ENCODE measurements at places on chromosomes 11 and 22.
A peak's percentile ranks its signal among the peaks of the same experiment; 100 is the strongest.

- DNase-seq = no peak
Observed at GRCh38 chr22:45235101-45235777, 5.5 kb downstream of the KIAA0930 start.

GRCh38 chr11:472816-473215, 22.7 kb downstream of the PTDSS2 start:
- DNase-seq = no peak

DNA sequence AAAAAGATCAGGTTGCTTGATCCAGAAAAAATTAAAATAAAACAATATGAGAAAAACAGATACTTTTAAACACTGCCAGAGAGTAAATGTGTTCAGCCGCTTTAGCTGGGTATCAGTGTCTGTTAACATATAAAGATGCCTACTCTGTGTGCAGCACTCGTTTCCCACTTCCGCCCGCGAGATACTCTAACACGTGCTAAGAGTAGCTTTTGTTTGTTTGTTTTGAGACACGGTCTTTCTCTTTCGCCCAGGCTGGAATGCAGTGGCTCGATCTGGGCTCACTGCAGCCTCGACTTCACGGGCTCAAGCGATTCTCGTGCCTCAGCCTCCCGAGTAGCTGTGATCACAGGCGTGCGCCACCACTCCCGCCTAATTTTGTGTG, 531 bp upstream of the MEN1 start:
- no peak for DNase-seq

DNA sequence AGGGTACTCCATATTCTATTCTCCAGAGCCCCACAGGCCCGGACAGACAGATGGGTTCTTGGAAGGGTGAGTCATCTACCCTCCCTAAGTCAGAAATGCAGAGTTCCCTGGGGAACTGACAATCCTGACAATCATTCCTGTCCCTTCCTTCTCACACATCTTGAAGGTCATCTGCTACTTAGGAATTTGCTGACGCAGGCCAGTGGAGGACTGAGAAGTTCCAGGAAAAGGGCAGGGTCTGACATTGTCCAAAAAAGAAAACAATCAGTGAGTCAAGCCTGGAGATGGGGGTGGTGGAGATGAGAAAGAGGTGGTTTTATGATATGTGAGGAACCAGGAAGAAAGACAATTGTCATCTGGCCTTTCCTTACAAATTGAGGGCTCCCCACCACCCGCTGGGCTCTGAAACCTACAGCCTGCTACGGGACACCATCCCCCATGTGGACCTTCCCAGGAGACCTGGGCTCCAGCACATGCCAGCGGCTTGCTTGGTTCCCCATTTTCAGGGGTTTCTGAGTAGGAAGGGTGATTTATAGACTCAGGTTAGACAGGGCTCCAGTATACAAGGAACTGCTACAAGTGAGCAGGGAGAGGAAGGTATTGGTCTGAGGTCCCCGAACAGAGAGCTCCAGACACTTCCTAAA, 12.9 kb downstream of the CD59 start:
- no peak for DNase-seq

DNA sequence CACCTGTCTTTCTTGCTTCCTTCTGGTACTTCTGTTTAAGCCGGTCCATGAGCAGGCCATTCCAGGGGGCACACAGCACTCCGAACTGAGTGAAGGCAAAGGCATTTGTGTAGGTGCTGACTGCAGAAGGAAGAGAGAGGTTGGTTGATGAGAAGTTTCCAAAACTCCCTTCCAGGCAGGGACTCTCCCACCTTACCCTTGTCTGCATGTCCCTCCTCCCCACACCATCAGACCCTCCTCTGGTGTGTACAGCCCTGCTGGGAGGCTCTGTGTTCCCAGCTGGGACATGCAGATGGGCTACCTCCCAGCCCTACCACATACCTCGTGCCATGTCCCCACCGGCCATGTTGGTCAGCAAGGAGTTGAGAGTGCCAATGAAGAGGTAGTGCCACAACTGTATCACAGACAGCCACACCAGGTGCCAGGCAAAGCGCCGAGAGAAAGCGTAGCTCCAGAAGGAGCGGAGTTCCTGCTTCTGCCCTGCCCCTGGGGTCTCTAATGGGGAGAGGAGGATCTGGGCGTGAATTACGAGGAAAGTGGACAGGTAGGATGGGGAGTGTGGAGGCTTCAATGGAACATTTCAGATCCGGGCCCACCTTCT, 12.2 kb downstream of the SLC43A3 start:
- no peak for DNase-seq

- DNase-seq = no peak
Observed at GRCh38 chr11:19813158-19813879, 100.7 kb downstream of the NAV2 start.

DNA sequence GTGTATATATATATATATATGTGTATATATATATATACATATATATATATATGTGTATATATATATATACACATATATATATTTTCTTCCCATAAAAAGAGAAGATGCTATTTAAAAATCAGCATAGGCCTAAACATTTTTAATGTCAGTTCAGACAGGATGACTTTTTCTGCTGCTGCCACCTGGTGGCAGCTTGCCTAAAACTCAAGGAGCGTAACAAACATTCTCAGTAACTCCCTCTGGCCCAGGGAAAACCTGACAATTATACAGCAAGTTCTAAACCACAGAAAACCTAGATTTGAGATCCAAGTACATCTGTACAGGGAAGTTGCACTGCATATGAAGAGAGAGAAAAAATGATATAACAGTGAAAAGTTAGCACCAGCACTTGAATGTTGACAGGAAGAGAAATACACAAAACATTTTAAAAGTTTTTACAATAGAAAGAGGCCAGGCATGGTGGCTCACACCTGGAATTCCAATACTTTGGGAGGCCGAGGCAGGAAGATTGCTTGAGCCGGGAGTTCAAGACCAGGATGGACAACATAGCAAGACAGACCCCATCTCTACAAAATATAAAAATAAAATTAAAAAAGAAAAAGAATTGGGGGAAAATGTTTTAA, 16.6 kb downstream of the OR8A1 start:
- peak; percentile 49 for DNase-seq

GRCh38 chr11:8480858-8481257, 113.2 kb downstream of the STK33 start:
- DNase-seq = no peak

GRCh38 chr11:123054301-123055065, 7.5 kb downstream of the HSPA8 start:
- peak; percentile 93 for DNase-seq

GRCh38 chr11:129992161-129992944, 10.3 kb downstream of the PRDM10 start:
- DNase-seq = peak; percentile 86

DNA sequence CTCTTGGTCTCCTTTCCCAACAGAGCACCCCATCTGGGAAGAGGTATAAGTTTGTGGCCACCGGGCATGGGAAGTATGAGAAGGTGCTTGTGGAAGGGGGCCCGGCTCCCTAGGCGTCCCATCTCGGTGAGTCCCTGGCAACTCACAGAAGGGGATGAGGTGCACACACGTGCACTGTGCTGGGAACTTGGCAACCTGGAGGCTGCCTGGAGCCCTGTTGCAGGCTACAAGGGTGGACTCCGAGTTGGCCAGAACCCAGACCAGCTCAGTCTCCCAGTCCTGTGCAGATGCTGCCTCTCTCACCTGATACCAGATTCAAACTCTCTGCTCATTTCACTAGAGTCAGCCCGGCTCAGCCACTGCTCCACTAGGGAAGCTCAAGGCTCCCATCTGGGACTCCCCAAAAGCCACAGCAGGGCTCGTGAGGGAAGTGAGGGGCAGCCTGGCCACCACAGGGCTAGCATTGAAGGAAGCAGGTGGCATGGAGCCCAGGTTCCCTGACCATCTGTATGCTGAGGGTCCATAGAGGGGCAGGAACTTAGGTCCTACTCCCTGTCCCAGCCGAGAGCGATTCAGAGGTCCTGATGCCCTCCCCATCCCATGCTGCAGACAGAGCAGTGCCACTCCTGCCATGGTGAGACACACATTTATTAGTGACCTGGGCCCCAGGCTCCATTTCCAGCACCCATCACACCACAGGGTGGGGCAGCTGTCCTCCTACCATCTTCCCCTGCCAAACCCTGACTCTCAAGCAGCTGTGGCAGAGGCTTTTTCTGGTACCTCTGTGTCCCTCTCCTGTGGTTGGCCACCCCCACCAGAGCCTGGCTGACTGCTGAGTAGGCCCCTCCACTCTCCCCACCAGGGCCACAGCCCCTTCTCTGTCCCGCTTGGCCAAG, 4.0 kb downstream of the PRR33 start:
- DNase-seq = no peak

Measured in G401 (cell line).